ENCODE measurements at places on chromosomes 12 and 14. TPM values are rescaled to one million over a fixed set of nuclear protein-coding genes. Genes with fewer than 3 reads are reported as not detected.

Gene PEX5
- 26.6 TPM for total RNA-seq

Gene HCFC2
- 22.5 TPM for total RNA-seq

Gene P3H3
- total RNA-seq: 68.3 TPM

Gene BBOF1
- 2.7 TPM for total RNA-seq

Gene CCND2
- 80.8 TPM for total RNA-seq

Gene SLCO1B1
- total RNA-seq: not detected

Gene CCDC38
- 0.13 TPM for total RNA-seq

Gene WSCD2
- total RNA-seq: not detected

Gene STYK1
- 14.4 TPM for total RNA-seq

Gene TPPP2
- total RNA-seq: not detected

Gene KRT74
- total RNA-seq: not detected

Gene AQP5
- not detected for total RNA-seq

Gene CD27
- total RNA-seq: not detected

Gene EPYC
- total RNA-seq: not detected

Gene KLRB1
- total RNA-seq: not detected

Gene BMP4
- total RNA-seq: 98.1 TPM

Gene SYT1
- 1.1 TPM for total RNA-seq

Gene TEAD4
- total RNA-seq: 51.3 TPM

Gene RPL41
- 4,153 TPM for total RNA-seq

Gene GSG1
- total RNA-seq: not detected

Gene OTX2
- not detected for total RNA-seq

Gene MYO1A
- total RNA-seq: 0.07 TPM

Gene KCNK10
- not detected for total RNA-seq

Gene ANKS1B
- 1.1 TPM for total RNA-seq

Gene PPP1R1A
- not detected for total RNA-seq

Gene ART4
- 28.2 TPM for total RNA-seq

Gene IFI27L2
- total RNA-seq: 35.5 TPM

Gene DNAI7
- not detected for total RNA-seq

Gene MLF2
- 97.4 TPM for total RNA-seq

Gene DHH
- total RNA-seq: 5.3 TPM

Gene PAX9
- total RNA-seq: 0.07 TPM

Gene ENDOU
- total RNA-seq: not detected

Gene SLC17A8
- not detected for total RNA-seq

Gene TMEM233
- 4.1 TPM for total RNA-seq

Gene TMEM30B
- total RNA-seq: 0.07 TPM

Gene OLR1
- not detected for total RNA-seq

Gene CCDC177
- not detected for total RNA-seq

Gene BCDIN3D
- total RNA-seq: 3.3 TPM

Gene FLVCR2
- total RNA-seq: 0.66 TPM

Gene PLCZ1
- total RNA-seq: 0.27 TPM

Gene CRADD
- total RNA-seq: 12.9 TPM

Gene KRT71
- total RNA-seq: not detected

Gene REP15
- total RNA-seq: 6.6 TPM

Gene GNG2
- 1.6 TPM for total RNA-seq

Gene SYCP3
- total RNA-seq: 0.07 TPM

Gene RPGRIP1
- not detected for total RNA-seq

Gene SCNN1A
- 0.22 TPM for total RNA-seq

Gene DPY19L2
- total RNA-seq: 3.0 TPM

All from thoracic aorta endothelial cell (primary cell).